ENCODE measurements at places on chromosomes 6 and 20. TPM values are rescaled to one million over a fixed set of nuclear protein-coding genes. Genes with fewer than 3 reads are reported as not detected.

Gene RNF8
- polyA plus RNA-seq = 8.5 TPM

Gene C6orf52
- 2.7 TPM for polyA plus RNA-seq

Gene ZNF76
- polyA plus RNA-seq = 48.2 TPM

Gene CYP21A2
- 2.7 TPM for polyA plus RNA-seq

Gene GPR63
- polyA plus RNA-seq = 0.82 TPM

Gene GUCA1A
- polyA plus RNA-seq = not detected

Gene FAM83C
- polyA plus RNA-seq = not detected

Gene FOXC1
- 0.99 TPM for polyA plus RNA-seq

Gene SUMO4
- polyA plus RNA-seq = 0.09 TPM

Gene SGK2
- 21.6 TPM for polyA plus RNA-seq

Gene DCBLD1
- polyA plus RNA-seq = 12.8 TPM

Gene LY6G5B
- 11.4 TPM for polyA plus RNA-seq

Gene PLAGL2
- polyA plus RNA-seq = 4.4 TPM

Measured in pancreas (tissue), 10 donors.